ENCODE measurements at places on chromosomes 2 and 18.

- no peak for DNase-seq
Observed at GRCh38 chr2:113010088-113010487, 4.8 kb downstream of the IL36A start.

DNA sequence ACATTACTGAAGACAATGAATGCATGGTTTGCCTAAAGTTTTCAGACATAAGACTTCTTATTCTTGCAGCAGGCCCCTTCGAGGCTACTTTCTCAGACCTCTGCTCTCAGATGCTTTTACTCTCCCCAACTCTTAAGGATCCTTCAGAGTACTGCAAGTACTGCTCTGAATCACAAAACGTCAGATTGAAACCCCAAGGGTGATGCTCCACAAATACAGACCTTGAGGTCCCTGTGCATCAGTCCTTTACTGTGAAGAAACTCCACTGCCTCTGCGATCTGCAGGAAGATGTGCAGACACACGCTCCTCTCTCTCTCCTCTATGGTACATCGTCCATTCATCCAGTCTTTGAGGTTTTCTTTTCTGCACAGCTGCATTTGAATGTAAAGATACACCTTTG, 52.8 kb downstream of the EIF2AK3 start:
- DNase-seq, result no peak

DNA sequence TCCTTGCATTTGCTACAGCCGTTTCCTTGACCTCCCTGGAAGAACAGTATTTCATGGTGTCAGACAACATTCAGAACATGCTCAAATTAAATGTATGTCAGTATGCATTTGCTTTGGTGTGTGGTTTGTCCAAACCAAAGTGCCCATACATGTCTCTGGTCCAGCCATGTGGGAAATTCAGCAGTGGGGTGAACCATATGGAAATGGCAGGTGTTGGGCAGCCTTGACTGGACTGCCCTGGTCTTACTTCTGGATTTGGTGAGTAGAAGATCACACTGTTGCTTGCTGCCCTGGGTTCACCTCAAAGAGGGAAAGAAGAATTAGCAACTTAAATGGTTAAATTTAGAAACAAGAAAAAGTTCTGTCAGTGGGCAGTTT, 84.5 kb downstream of the MSH2 start:
- DNase-seq, result no peak

DNA sequence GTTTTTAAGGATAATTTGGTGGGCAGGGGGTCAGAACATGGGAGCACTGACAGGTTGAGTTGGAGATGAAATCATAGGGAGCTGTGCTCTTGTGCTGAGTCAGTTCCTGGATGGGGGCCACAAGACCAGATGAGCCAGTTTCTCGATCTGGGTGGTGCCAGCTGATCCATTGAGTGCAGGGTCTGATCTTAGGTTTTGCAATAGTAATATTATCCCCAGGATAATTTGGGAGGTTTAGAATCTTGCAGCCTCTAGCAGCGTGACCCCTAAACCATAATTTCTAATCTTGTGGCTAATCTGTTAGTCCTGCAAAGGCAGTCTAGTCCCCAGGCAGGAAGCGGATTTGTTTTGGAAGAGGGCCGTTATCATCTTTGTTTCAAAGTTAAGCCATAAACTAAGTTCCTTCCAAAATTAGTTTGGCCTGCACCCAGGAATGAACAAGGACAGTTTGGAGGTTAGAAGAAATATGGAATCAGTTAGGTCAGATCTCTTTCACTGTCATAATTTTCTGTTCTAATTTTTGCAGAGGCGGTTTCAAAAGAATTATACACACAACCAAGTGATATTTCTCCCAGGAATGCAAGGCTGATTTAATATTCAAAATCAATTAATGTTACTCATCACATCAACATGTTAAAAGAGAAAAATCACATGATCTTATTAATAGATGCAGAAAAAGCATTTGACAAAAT, 23.0 kb downstream of the DBI start:
- DNase-seq, result no peak

- peak; percentile 42 for DNase-seq
Observed at GRCh38 chr2:227884511-227884947, 13.1 kb downstream of the DAW1 start.

DNA sequence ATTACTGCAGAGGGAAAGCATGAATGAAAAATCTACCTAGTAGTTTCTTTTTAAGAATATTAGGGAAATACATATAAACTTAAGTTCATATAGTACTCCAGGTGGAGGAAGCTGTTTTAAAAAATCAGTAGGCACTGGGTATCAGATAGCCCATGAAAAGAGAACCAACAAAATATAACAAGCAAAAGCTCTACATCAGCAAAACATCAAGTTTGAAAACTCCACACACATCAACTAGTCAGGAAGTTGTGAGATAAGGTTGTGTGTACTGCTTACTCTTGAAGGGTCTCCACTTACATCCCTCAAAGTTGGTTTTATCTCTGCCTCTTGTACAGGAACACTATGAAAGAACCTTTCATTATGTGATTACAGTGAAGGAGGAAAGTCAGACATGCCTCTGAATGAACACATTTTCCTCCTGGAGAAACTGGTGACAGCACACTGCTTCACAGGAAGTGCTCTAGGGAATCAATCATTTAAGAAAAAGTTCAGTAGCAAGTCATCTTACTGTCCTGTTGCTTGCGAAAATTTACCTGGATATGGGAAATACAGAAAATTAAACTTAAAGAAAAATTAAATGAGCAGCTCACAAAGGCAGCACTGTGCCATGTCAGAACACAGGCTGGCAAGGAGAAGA, 57.7 kb downstream of the THADA start:
- no peak for DNase-seq

- DNase-seq, result no peak
Observed at GRCh38 chr2:118460425-118460824, 372.2 kb downstream of the INSIG2 start.

GRCh38 chr2:196263181-196263747, 91.9 kb upstream of the STK17B start:
- DNase-seq, result no peak

- DNase-seq, result no peak
Observed at GRCh38 chr2:9779596-9780264, 63.5 kb upstream of the TAF1B start.

- no peak for DNase-seq
Observed at GRCh38 chr2:69559442-69560146, 83.9 kb downstream of the AAK1 start.

DNA sequence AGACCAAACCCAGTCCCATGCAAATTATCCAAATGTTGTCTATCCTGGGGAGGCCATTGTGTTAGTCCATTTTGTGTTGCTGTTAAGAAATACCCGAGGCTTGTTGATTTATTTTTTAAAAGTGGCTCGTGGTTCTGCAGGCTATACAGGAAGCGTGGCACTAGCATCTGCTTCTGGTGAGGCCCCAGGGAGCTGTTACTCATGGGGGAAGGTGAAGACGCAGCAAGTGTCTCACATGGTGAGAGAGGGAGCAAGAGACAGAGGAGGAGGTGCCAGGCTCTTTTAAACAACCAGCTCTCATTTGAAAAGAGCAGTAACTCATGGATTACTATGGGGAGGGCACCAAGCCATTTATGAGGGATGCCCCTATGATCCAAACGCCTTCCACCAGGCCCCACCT, 80.3 kb upstream of the ARL4C start:
- no peak for DNase-seq

GRCh38 chr2:63778391-63778790, 63.3 kb upstream of the UGP2 start:
- DNase-seq, result no peak

- DNase-seq, result no peak
Observed at GRCh38 chr2:195813421-195813820, 156.4 kb downstream of the SLC39A10 start.

- DNase-seq, result no peak
Observed at GRCh38 chr2:101679037-101679726, 18.3 kb upstream of the MAP4K4 start.

DNA sequence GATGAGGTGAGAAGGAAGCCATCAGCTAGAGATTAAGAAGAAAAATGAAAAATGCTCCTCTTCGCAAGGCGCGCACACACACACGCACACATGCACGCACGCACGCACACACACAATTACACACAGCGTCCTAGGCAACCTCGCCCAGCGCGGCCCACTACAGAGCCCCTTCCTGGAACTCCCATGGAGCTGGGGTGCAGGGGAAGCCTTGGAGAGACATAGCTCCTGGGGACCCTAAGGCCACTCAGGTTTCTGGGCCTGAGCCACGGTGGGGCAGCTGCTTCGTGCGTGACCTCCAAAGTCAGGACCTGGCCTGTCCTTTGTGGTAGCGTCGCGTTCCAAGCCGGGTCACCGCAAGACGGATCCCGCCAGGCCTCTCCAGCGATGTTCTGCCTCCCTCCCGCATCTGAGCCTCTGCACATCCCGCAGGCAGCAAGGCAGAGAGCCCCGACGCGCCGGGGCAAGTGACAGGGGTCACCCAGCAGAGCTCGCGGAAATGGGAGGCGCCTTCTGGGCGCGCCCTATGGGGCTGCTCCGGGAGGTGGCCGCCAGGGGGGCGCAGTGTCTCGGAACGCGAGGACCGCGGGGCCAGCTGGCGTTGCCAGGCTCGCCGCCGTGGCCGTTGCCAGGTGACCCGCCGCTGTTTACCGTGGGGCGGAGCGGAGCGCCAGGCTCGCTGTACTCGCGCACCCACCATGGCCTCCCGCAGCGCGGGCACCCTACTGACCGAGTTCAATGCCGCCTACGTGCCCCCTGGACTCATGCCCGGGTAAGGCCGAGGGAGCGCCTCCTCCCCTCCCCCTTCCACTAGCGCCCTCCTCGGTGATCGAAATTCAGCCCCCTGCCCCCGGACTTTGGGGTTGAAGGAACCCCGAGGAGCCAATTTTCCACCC, 79.0 kb downstream of the CIB4 start:
- DNase-seq, result no peak

GRCh38 chr2:144456680-144457079, 63.2 kb downstream of the ZEB2 start:
- no peak for DNase-seq

DNA sequence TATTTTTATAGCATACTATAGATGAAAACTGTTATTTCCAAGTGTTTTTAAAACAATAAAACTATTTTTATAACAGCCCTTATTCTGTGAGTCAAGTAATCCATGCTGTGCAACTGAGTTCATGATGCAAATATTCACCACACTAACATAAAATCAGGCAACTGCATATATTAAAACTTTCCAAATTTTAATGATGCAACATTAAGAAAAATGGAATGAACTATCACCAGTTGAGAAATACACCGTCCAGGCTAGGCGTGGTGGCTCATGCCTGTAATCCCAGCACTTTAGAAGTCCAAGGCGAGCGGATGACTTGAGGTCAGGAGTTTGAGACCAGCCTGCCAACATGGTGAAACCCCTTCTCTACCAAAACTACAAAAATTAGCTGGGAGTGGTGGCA, 114.5 kb downstream of the CDH2 start:
- no peak for DNase-seq

GRCh38 chr2:182245963-182246362, 180.9 kb downstream of the PDE1A start:
- no peak for DNase-seq

DNA sequence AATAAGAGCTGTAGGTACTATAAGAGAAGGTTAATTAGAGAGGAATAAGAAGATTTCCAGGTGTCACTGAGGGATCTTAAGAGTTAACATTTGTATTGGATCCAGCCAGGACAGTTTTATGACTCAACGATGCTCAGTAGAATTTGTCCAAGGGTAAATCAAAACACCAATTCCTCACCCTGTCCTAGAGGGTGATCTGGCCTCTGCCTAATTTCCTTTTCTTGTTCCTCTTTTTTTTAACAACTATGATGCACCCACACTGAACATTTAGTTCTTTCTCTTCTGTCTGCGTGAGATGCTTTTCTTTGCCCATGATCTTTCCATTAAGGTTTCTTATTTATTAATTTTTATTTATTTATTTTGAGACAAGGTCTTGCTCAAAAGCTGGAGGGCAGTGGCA, 92.0 kb downstream of the PMS1 start:
- no peak for DNase-seq

DNA sequence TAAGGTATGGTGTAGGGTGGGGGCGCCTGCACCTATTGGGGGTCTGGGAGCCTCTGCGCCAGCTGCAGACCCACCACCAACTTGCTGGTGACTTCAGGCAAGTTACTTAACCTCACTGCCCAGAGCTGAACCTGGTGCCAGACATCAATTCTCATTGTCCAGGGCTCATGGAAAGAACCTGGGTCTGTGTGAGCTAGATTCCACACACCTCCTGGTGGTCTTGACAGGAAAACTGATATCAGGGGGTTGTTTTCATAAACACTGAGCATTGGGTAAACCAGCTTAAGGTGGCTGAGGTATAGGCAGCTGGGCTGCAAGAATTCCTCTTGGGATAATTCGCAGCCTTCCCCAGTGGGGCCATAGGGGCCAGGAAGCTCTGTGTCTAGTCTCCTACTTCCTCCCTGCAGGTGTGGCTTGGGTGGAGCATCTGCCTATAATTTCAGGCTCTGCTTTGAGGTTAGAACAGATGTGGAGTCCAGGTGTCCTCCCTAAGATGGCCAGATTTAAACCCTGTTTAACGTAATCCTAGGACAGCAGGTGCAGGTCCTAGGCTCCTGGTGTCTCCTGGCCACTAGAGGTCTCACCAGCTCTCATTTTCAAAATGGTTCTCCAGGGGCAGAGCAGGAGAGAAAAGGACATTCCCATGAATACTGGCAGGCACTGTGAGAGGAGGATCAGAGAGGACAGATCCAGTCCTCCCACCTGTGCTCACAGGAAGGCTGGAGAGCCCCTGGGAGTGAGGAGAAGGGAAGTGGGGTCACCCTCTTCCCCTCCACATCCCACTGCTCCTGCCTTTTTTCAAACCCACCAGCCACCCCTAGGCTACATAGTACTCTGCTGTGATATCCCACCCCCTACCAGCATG, 100.4 kb upstream of the SMAD2 start:
- DNase-seq, result no peak

- no peak for DNase-seq
Observed at GRCh38 chr2:25311865-25312575, 29.7 kb downstream of the DNMT3A start.

DNA sequence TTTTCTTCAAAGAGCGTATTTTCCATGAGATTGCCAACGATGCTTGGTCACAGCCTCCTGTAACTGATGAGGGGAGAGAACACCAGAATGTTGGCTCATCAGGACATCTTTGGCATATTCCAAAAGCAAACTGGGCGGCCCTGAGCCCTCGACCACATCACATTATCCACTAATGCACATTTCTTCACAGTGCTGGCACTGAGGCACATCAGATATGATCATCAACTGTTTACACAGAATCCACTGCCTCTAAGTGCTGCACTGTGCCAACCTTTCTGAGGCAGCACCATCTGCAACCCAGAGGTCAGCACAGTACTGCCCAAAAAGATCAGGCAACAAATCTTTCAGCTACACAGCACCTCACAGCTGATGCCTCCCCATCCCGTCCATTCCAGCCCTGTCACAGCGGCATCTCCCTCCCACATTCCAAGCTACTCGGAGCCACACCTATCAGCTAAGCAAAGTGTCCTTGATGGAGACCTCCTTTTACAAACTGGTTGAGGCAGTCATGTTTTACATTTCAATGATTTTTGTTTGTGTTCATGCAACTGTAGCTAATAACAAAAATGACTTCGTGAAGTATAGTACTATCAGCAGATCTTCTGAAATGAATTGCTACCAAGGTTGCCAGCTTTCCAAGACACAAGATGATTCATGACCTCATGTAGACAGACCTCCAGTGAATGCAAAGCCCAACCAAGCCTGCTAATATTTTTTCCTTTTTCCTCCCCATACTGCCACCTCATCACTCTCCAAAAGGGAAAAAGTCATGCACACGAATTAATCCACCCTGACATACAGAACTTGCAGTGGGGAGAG, 32.3 kb downstream of the MYO5B start:
- no peak for DNase-seq

GRCh38 chr2:227853204-227853629, 18.2 kb upstream of the DAW1 start:
- no peak for DNase-seq

Data from GM18507 (cell line).